ENCODE measurements at places on chromosomes 5 and 9.

DNA sequence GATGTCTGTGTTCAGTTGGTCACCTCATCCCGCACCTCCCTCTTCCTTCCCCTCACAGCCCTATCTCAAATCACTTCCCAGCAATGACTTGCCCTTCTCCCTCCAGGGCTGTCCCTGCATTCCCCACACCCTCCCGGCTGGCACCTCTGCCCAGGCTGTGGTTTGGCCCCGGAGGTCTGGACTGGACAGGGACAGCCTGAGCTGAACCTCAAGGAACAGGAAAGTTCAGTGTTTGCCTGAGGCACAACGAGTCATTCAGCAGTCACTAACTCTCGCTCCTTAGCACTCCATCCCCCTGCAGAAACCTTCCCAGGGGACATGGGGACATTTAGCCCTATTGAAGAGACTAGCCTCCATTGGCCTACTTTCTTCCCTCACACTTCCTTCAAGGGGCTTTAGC is 58.3 kb upstream of the MAP3K1 start:
- no peak for DNase-seq

GRCh38 chr5:106489004-106489403 is 1181.7 kb downstream of the EFNA5 start:
- DNase-seq: no peak

DNA sequence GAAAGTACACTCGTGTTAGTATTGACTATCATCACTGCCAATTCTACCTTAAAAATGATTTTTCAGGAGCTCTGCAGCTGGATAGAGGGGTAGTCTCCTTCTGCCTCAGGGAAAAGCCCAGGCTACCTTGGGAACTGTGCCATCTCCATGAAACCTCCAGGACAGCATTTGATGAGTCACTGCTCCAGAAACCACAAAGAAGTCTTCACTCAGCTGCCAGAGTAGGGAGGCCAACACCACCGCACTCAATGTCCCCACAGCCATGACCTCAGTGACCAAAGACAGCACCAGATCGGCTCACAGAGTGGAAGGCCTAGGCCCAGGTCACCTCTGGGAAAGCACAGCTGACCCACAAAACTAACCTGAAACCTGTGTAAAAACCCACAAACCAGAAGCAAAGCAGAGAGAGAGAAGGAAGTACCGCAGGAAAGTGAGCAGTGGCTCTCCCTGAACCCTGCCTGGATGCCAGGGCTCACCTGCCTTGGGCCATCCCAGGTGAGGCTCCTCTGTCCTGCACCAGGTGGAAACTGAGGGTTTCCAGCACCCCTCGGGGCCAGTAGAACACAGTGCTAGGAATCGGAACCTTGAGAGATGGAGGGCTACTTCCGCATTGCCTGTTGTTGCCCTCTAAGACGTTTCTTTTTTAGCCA is 30.0 kb downstream of the S1PR3 start:
- DNase-seq: no peak

- DNase-seq: no peak
These were observed 388.7 kb downstream of the CETN3 start for GRCh38 chr5:90020575-90021538.

DNA sequence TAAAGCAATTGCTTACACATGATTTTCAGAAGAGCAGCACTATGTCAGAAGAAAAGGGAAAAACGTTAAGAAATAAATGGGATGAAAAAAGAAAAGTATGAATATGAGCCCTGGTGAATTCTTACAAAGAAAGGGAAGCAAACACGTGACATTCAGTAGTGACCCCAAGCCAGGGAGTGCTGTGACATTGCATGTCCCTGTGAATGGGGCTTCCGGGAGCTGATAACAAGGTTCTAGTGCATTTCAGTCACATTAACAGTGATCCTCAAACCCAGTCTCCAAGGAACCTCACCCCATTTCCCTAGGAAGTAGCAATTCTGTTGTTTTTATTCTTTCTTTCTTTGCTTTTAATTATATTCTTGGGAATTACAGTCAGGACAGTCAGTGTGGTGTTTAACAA is 27.3 kb downstream of the TMEM252 start:
- no peak for DNase-seq

GRCh38 chr5:62273687-62274086 is 32.3 kb upstream of the KIF2A start:
- no peak for DNase-seq

DNA sequence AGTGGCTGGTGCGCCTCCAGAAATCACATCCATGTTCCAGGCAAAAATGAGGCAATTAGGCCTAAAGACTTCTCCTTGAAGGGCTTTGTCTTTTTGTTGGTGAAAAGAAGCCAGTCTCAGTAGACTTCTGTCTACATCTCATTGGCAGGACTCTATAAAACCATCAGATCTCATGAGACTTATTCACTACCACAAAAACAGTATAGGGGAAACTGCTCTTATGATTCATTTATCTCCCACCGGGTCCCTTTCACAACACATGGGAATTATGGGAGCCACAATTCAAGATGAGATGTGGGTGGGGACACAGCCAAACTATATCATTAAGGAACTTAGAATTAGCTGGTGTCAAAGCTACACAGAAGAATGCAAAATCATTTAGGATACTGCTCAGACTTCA is 77.7 kb upstream of the SNX2 start:
- DNase-seq: no peak

- no peak for DNase-seq
These were observed 13.6 kb downstream of the ITGA1 start for GRCh38 chr5:52801329-52801728.

- DNase-seq: no peak
These were observed 28.2 kb downstream of the NMUR2 start for GRCh38 chr5:152376886-152377285.

GRCh38 chr5:75656311-75657003 is 45.2 kb downstream of the ANKDD1B start:
- peak; percentile 1 for DNase-seq

GRCh38 chr5:154115291-154115690 is 75.2 kb upstream of the GALNT10 start:
- DNase-seq: no peak

- DNase-seq: no peak
These were observed 53.8 kb upstream of the JMY start for GRCh38 chr5:79182141-79182540.

DNA sequence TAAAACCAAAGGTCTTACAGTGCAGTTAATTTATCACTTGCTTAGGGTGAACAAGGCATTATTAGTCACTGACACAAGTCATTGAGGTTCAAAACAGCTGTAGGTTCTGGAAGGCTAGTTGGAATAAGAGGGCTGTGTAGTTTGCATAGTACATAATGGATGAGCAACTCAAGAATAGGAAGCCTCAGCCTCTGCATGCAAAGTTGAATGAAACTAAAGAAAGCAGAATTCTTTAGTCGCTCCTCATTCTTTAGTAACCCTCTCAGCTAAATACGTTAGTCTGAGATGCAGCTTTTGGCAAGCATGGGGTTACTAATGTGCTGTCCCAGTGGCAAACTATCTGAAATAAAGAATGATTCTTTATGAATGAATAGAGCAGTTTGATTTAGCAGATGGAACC is 74.2 kb downstream of the ADGRV1 start:
- DNase-seq: no peak

GRCh38 chr5:54514841-54515432 is 2.6 kb upstream of the SNX18 start:
- no peak for DNase-seq

GRCh38 chr5:76838481-76839261 is 11.1 kb upstream of the S100Z start:
- DNase-seq: no peak

DNA sequence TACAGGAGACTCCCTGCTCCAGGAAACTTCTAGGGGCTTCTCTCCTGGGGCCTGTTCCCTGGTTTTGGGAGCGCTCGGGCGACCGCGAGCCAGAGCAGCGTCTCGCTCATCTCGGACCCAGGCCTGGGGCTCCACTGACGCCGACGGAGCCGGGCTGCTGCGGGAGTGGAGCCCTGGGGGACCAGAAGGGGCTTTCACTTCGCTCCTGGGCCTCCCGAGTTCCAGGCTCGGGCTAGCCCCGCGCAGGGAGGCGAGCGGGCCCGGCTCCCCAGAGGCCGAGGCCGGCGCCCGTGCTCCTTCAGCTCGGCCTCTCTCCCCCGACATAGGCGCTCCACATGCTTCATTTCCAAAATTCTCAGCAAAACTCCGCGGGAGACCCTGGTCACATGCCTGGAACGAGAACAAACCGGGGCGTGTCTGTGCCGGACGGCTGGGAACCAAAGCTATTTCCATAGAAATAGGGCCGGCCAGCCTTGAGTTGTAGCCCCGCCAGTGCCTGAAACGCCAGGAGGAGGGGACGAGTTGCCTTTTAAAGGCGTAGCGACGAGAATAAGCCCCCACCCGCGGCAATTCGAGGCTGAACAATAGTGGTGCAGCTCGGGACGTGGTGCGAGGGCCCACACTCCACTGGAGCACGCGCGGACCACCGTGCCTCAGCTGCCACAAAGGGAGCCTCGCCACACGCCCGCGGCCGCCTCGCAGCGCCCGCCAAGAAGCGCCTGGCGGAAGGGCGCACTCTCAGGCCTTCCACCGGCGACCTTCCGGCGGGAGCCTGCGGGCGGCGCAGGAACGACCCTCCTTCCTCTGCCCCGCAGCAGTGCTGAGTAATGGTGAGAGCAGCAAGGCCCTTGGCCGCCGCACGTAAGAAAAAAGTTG is 1.1 kb upstream of the G3BP1 start:
- peak; percentile 5 for DNase-seq

- no peak for DNase-seq
These were observed 48.7 kb downstream of the FBXW11 start for GRCh38 chr5:171957591-171958251.

DNA sequence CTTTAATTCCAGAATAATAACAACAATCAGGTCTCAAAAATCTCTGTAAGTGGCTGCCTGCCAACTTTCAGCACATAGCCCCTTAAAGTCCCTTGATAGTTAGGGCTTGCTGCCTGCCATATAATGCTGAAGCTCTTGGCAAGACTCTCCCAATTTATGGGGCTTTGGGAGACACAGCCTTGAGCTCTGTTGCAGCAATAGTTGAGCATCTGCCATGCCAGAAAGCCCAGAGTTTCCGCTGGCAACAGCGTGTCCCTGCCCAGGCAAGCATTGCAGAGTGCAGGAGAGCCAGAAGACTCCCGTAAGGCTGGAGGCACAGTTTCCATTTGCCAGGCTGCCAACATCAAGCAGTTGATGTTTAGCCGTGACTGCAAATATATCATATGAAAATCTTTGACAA is 678.5 kb upstream of the NUDT12 start:
- peak; percentile 37 for DNase-seq

DNA sequence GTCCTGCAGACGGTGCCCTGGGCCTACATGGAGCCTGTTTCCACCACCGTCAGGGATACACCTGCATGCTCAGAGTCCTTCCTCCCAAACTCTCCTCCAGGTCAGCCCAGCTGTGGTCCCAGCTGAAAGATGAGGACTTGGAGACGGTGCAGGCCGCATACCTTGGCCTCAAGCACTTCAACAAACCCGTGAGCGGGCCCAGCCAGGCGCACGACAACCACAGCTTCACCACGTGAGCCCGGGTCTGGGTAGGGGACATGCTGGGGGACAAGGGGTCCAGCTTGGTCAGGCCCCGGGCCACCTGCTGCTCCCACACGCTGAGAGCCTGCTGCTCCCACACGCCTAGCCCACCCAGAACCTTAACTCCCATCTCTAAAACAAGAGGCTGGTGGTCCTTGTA is 16.6 kb upstream of the CARD19 start:
- DNase-seq: no peak

- no peak for DNase-seq
These were observed 7.2 kb downstream of the CYFIP2 start for GRCh38 chr5:157273131-157273556.

DNA sequence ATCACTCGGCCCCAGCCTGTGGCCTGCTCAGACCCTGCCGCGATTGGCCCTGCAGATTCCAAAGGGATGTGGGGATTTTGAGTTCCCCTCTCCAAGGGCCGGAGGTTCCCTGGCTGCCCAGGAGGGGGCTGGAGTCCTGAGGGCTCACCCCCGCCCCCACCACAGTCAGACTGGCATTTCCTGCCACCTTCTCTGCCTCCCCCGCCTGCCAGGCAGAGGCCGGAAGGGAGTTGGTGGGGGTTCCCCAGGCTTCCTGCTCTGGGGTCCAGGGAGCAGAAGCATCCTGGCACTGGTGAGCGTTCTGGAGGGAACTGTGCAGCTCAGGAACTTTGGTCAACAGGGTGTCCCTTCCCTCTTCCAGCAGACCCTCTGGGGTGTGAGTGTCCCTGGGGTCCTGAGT is 70.6 kb downstream of the RXRA start:
- DNase-seq: no peak

DNA sequence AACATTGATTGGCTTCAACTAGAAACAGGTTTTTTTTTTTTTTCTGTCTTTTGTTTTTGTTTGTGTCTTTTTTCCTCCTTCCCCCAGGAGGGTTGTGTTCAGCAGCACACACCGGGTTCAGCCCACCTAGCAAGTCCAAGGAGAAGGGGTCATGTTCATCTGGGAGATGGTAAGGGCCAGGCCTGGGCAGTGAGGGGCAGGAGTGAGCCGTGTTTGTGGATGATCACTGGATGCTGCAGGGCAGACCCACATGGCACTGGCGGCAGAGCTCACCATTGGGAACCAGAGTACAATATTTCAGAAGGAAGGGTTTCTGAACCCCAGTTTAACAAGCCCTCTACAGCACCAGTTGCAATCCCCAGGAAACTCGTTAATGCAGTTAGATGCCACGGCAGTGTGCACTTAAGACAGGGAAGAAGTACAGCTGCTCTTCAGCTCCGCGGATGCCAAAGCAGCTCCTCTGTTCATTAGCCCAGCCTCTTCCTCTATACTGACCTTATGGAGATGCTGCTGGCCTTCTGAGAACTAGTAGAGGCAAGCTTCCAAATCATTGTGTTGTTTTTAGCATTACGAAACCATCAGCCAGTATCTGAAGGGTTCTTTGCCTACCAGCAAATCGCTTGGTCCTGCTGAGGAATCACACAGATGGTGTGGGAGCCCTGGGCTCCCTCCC is 508.2 kb upstream of the WWC1 start:
- no peak for DNase-seq

DNA sequence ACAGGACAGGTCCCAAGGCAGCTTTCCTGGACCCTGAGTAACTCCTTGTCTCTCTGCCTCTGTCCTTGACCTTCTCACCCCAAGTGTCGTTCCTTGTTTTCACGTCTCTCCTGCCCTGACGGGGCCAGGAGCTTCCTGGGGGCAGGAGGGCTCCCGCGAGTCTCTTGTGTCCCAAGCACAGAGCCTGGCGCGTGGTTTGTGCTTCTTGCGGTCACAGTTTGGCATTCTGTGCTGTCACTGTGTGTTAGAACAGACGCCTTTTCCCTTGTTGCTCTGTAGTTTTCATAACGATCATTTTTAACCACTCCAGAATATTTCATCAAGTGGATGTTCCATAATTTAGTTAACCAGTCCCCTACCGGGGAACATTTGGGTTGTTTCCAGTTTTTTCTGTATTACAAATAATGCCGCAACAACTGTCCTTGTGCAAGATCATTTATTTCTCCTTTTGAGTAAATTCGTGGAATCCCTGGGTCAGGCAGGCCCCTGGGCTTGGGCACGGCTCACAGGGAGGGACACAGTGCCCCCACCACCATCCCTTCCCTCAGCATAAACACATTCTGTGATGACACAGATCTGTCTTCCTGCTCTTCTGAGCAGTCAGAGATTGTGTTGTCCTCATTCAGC is 71.9 kb downstream of the TSPAN17 start:
- DNase-seq: no peak
